ENCODE measurements at places on chromosomes 16 and 17. TPM values are rescaled to one million over a fixed set of nuclear protein-coding genes. Genes with fewer than 3 reads are reported as not detected.

GDPD1 gene
- polyA plus RNA-seq = 10.3 TPM

TBC1D3H gene
- not detected for polyA plus RNA-seq

RAB37 gene
- 6.2 TPM for polyA plus RNA-seq

MMP15 gene
- 17.9 TPM for polyA plus RNA-seq

HOXB3 gene
- polyA plus RNA-seq = 153 TPM

CDYL2 gene
- 8.0 TPM for polyA plus RNA-seq

Data from renal cortex interstitium (tissue), 15 donors.